Stimulated activated CD4-positive, alpha-beta T cell treated with anti-CD3 and anti-CD28 coated beads, TNF-alpha, amount 100 ng/mL, for 1 hour (primary cell): ENCODE measurements at places on chromosomes 4 and X.

GRCh38 chrX:38004046-38004445 lies 2.3 kb upstream of the SYTL5 start:
- no peak for DNase-seq

DNA sequence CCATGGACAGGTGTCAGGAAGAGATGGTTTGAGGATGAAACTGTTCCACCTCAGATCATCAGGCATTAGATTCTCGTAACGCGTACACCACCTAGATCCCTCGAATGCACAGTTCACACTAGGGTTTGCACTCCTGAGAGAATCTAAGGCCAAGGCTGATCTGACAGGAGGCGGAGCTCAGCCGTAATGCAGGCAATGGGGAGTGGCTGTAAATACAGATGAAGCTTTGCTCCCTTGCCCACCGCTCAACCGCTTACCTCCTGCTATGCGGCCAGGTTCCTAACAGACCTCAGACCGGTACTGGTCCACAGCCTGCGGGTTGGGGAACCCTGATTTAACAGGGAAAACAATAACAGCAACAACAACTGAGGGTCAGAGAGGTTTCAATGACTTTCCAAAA lies 2.0 kb upstream of the TEC start:
- DNase-seq: no peak

DNA sequence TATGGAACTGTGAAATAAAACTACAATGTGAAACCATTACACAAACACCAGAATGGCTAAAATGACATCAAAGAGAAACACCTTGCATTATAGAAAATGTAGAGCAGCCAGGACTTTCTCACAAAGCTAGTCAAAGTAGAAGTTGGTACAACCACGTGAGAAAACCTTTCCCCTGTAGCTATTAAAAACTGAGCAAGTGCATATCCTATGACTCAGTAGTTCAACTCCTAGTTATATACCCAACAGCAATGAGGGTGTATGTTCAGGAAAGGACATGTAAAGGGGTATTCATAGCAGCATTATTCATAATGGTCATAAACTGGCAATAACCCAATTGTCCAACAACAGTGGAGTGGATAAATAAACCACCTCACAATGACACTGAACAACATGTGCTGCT lies 177.5 kb upstream of the NUDT10 start:
- DNase-seq: no peak

- no peak for DNase-seq
These were observed 276.4 kb downstream of the IL15 start for GRCh38 chr4:141912831-141913230.

- no peak for DNase-seq
These were observed 121.6 kb upstream of the IGFBP7 start for GRCh38 chr4:57231781-57232180.

- DNase-seq: no peak
These were observed 169.0 kb downstream of the ADAM29 start for GRCh38 chr4:175087145-175087544.

DNA sequence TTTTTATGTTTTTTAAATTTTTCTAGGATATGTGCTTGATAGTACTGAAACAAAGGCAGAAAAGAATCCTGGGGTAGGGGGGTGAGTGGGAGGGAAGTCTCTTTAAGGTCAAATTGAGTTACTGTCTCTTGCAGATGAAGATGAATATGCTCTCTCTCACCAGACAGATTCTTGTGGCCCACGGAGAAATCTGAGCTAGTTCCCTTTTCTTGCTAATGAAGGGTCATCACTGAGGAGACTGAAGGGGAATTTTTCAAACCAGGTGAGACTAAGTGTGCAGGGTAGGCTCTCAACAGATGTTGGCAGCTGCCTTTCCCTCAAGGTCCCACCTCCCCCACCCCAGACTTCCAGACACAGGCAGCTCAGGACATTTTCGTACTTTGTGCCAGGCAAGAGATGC lies 21.5 kb downstream of the FAM9C start:
- DNase-seq: no peak

DNA sequence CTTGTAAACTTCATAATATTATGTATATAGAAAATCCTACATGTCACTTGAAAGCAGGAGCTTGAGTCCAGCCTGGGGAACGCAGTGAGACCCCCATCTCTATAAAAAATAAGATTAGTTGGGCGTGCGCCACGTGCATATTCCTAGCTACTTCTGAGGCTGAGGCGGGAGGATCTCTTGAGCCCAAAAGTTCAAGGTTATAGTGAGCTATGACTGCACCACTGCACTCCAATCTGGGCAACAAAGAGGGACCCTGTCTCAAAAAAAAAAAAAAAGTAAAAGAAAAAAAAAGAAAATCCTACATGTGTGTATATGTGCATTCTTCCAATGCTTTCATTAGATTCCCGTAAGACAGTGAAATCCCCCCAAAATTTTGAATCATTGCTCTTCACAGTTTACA lies 1.7 kb downstream of the SEC31A start:
- no peak for DNase-seq

GRCh38 chrX:53605004-53605403 lies 81.5 kb downstream of the HUWE1 start:
- no peak for DNase-seq

- DNase-seq: no peak
These were observed 52.2 kb downstream of the SULT1B1 start for GRCh38 chr4:69708211-69708610.

DNA sequence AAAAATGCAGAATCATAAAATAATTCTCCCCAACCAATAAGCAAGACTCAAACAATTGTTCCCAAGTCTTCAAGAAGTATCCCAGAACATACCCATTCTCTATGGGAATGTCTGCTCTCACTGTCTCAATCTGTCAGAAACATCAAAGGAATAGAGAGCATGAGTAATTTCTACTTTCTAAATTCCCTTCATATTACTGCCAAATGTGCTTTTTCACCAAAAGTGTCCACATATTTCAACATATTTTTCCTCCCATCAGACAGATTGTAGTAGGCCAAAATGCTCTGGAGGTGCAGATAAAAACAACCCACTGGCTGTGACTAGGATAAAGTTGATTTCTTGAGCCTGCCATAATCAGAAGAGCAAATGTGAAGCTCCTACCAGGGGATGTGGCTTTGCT lies 692.0 kb upstream of the FAM241A start:
- no peak for DNase-seq

DNA sequence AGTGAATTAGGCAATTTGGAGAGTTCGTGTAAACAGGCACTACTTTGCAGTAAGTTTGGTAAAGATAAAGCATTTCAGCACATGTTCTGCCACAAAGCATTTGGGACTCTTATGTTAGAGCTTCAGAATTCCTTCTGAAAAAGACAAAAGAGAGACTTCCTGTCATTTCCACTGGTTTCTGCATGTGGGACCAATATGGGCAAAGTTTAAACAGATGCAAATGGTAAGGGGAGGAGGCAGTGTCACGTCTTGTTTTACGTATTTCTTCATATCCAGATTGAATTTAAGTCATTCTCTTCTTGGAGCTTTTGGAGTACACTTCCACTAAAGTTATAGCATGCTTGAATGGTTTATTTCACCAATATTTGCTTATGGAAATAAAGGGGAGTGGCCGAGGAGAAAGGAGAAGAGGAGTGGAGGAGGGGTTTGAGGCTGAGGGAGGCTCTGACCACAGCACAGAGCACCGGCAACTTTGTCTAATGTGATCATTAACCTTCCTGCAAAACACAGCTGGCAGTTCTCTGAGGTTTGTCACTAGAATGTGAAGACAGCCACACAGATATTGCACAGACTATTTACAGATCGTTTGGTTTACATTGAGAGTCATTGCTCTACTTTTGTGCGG lies at the start of gene APELA:
Gene APELA, plus strand, starts transcription at position 479 of the 625 bp plus-strand sequence. CDS start 154 bp downstream, outside the sequence.
- DNase-seq: no peak

- no peak for DNase-seq
These were observed 424.5 kb upstream of the PCDH7 start for GRCh38 chr4:30295652-30296051.

DNA sequence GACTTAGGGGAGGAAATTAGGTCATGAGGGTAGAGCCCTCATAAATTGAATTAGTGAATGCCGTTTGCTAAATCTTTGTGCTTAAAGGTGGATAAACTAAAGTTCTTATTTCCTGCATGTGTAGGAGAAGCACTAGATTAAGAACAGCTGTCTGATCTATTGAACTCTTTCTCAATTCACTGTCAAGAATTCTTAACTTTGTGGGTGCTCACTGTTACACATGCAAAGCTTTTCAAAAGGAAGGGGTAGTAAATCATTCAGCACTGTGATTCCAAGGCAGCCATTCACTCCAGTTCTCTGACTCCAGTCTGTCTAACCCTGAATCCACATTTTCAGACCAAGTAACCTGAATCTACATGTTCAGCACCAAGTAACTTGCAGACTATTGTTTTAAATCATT lies 1520.1 kb downstream of the PCDH18 start:
- DNase-seq: no peak

DNA sequence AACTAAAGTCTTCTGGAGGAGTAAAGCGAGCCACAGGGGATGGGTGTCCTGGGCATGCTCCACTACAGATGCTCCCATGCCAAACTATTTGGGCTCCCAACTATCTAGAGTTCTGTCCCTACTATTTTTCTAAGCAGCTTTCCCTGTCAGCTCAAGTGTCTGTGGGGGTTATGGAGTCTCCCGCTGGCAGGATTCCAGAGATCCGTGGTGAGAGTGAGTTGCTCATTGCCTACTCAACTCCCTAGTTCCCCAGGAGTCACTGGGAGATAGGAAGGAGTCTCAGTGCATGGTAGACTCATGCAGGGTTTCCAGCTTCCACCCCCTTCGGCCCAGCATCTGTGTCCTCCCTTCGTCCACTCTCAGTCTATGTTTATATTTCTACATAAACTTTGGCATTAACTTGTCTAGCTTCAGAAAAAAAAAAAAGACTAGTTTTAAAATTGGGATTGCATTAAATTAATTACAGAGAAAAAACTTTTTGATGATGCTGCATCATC lies 55.1 kb upstream of the INPP4B start:
- DNase-seq: no peak

DNA sequence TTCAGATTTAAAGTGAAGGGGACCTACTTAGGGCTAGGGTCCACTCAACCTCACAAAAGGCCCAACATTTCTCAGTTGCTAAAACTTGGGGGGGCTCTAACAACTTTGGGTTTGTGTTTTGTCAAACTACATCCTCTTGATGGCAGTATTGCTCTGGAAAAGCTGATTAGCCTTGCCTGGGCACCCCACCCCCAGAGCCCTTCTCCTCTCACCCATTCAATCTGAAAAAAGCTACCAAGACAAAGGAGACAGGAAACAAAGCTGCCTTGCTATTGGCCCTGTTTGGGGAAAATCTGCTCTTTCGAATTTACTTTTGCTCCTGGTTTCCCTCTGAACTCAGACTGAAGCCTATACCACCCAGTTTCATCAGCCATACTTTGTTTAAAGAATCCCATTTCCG lies 195.2 kb upstream of the STK26 start:
- no peak for DNase-seq

- no peak for DNase-seq
These were observed 9.7 kb upstream of the SEC24D start for GRCh38 chr4:118845552-118846050.

- DNase-seq: no peak
These were observed 200.9 kb upstream of the PPP1R2C start for GRCh38 chrX:42978655-42979379.

DNA sequence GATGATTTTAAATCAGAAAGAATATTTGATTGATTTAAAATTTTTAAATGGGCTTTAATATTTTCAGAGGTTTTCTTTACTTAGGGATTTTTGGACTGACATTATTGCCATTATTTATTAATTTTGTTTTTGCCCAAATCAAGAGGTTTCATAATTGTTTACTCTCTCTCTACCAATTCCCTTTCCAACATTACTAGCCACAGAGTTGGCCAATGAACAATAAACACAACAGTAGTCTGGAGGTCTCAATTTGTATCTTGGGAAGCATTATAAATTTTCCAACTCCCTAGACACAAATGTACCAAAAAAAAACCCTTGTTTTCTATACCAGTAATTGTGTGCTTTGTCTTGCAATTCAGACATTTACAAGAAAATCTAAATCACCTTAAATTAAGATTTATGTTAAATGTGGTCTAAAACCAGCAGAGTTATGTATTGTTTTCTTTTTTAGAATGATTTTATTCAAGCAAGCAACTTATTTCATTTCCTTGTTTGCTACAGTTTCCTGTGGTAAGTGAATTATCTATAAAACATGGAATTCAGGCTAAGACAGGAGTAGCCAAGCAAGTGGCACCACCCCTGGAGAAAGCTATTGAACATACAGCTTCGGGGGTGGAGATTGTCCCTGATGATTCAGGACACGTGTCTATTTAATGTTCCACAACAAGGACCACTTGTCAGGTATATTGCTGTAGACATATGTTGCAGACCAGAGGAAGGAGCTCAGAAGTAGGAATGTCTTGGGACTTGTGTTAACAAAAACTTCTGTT lies 622 bp downstream of the KLKB1 start:
- no peak for DNase-seq

DNA sequence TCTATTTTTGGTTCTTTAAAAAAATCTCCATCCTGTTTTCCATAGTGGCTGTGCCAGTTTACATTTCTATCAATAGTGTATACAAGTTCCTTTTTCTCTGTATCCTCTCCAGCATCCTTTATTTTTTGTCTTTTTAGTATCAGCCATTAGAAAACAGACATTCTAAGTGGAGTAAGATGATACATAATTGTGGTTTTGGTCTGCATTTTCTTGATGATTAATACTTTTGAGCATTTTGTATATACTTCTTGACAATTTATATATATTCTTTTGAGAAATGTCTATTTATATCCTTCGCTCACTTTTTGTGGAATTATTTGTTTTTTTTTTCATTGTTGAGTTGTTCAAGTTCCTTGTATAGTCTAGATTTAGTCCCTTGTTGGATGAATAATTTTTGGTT lies 382.2 kb upstream of the SPOCK3 start:
- no peak for DNase-seq

DNA sequence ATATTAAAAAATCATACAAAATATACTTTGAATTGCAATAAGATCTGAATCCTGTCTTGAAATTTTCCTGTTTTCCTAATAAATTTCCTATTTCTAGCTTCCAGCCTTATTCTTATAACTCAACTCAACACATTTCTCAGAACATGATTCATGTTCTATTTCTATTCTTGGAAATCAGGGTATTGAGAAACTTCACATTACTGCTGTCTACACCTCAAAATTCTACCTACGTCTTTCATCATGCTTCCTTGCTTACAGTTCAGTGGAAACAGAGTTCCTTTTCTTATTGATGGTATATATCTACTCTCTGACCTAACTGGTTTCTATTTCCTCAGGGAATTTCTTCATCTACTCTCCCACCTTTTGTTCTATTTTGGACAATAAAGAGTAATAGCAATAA lies 2139.0 kb downstream of the ARAP2 start:
- DNase-seq: no peak

- DNase-seq: no peak
These were observed 27.1 kb downstream of the CENPE start for GRCh38 chr4:103171006-103171405.

DNA sequence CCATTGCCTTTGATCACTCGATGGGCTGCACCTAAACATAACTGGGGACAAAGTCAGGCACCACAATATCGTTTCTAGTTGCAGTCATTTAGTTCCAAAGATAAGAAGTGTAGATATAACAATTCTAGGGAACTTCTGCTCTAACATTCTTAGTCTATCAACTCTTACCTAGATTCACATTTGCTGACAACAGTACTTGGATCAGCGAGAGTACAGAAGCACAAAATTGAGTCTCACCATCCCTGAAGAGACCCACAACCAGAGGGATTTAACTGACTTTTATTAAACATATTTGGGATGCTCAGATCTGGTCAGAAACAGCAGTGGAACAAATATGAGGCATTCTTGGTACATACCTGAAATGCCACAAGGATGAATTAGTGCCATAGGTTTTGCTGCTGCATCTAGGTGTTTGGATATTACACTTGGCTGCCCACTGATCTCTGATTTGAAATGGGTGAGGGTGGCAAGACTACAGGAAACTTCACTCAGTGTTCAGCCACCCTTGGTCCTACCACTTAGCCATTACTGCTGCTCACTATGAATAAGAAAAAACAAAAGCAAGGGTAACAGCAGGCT lies 28.9 kb upstream of the HUWE1 start:
- DNase-seq: no peak
